Stimulated activated CD4-positive, alpha-beta T cell treated with anti-CD3 and anti-CD28 coated beads, Interleukin-15, amount 100 ng/mL, for 48 hours (primary cell): ENCODE measurements at places on chromosomes 11 and 22.
A peak's percentile ranks its signal among the peaks of the same experiment; 100 is the strongest.

GRCh38 chr22:49515475-49515874 lies 312.2 kb downstream of the BRD1 start:
- DNase-seq = no peak

- DNase-seq = no peak
These were observed 1.5 kb downstream of the FXYD6 start for GRCh38 chr11:117874910-117875381.

DNA sequence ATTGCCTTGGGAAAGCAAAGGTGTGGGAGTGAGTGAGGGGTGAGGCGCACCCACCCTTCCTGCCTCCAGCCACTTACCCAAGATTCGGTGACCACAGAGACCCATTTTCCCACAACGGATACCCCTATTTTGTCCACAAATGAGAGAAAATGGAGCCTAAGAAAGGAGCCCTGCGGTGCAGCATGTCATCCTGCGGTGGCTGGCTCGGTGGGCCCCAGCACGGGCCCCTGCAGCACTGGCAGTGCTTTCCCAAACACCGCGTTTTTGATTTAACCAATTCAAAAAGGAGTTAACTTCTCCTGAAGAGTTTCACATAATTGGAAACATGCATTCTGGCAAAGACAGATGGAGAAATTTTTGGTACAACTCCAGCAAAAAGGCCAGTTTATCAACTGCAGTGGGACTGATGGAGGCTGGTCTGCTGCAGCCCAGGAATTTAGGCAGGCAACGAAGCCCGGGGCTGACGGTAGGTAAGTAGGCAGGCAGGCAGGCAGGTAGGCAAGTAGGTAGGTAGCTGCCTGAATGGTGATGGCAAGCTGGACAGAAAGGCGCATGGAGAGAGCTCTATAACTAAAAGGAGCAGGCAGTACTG lies 84.2 kb downstream of the FDX1 start:
- no peak for DNase-seq

DNA sequence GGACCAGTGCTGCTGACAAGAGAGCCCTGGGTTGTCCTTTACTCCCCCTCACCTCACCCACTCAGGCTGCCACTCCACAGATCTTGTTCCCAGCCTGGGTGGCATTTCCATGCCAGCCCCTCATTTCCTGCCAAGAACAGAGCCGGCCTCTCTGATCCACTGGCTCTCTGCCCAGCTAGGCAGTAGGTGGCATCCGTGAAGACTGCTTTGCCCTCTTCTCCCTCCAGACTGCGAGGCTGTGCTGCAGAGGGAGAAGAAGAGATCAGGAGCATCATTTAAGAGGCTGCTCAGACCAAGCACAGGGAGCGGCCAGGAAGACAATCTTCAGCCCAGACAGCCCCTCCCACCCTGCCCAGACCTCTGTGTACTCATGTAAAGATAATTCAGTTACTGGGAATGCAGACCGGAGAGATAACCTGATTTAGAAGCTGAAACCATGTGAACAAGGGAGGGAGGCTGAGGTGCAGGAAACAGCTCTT lies 126.9 kb upstream of the NCAM1 start:
- no peak for DNase-seq

GRCh38 chr22:34111210-34111824 lies 191.0 kb upstream of the LARGE1 start:
- DNase-seq = no peak

- DNase-seq = no peak
These were observed 2.9 kb downstream of the OR51V1 start for GRCh38 chr11:5197536-5197935.

- DNase-seq = no peak
These were observed 904 bp downstream of the C2CD3 start for GRCh38 chr11:74169738-74170458.

DNA sequence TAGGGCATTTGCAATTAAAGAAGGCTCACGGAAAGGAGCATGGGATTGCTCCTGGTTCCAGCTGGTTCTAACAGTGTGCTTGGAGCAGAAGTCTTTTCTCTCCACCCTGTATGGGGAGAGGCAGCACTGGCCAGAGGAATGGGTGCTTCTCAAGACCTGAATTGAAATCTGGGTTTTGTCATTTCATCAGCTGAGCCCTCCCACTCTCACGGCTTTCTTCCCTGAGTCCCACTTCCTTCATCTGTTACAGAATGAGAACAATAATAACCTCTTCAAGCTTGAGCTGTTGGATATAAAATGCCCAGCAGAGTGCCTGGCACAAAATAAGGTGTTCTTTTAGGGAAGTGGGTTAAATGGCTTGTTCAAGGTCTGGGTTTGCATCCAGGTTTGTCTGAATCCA lies 17.2 kb downstream of the CNTF start:
- no peak for DNase-seq

DNA sequence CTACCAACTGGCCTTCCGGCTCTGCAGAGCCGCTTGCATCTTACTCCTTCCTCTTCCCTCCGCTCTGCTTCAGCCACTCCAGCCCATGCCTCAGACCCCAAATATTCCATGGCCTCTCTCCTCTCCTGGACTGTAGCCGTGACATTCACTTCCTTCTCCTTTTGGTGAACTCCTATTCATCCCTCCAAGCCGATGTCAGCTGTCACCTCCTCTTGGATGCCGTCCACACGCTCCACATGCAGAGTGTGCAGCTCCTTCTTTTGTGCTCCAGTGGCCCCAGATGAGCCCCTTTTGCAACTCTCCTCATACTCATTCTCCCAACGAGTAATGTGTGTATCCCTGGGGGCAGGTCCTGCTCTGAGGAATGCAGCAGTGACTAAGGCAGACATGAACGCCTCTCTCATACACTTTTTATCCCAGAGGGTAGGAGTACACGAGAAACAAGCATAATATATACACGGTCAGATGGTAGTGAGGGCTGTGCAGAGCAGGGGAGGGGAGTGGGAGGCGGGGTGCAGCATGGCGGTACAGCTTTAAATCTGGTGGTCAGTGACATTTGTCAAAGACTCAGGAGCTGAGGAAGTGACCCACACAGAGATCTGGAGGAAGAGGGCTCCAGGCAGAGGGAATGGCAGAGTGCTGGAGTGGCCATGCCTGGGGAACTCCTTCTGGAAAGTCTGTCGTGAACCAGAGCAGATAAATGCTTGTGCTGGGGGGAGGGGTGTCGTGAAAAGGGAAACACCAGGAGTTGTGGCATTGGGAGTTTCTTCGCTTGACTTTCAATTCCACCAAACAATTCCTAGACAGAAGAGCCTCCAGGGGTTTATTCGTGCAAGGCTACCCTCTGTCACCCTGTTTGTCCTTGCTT lies 83.8 kb upstream of the ATXN10 start:
- no peak for DNase-seq

GRCh38 chr11:96103102-96103501 lies 179.2 kb upstream of the MTMR2 start:
- no peak for DNase-seq

DNA sequence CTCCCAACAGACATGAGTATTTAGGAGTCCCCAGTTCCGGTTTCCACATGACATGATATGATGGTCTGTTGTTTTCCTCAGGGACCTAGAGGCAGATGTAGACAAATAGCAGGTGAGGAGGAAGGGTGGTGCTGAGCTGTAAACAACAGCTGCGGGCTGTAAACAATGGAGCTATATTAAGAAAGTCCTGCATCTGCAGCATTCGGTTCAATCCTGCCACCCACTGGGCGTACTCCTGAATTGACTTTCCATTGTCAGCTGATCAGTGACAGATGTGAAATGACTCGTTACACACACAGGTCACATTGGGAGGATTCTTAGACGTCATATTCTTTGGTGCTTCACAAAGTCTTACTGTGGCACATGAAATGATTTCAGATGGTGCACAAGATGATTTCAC lies 26.8 kb upstream of the RAG1 start:
- DNase-seq = peak; percentile 8

DNA sequence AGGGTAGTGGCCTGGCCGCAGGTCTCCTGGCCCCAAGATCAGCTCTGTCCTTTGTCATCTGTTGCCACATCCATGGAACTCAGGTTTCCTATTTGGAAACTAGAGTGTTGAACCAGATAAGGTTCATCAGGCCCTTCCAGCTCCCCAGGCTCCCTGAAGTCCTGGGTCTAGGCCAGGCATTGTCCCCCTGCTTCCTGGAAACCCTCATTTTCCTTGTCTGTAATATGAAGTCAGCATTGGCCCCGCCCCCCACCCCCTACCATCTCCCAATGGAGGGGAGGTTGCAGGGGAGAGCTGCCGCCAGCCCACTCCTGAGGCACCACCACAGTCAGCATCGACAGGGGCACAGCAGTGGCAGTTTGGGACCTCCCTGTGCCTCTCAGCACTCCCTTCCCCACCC lies 9.0 kb upstream of the MS4A10 start:
- no peak for DNase-seq

GRCh38 chr11:15113381-15113780 lies 1.3 kb upstream of the INSC start:
- DNase-seq = no peak

GRCh38 chr11:80596291-80596810 lies 1155.5 kb upstream of the TENM4 start:
- no peak for DNase-seq

DNA sequence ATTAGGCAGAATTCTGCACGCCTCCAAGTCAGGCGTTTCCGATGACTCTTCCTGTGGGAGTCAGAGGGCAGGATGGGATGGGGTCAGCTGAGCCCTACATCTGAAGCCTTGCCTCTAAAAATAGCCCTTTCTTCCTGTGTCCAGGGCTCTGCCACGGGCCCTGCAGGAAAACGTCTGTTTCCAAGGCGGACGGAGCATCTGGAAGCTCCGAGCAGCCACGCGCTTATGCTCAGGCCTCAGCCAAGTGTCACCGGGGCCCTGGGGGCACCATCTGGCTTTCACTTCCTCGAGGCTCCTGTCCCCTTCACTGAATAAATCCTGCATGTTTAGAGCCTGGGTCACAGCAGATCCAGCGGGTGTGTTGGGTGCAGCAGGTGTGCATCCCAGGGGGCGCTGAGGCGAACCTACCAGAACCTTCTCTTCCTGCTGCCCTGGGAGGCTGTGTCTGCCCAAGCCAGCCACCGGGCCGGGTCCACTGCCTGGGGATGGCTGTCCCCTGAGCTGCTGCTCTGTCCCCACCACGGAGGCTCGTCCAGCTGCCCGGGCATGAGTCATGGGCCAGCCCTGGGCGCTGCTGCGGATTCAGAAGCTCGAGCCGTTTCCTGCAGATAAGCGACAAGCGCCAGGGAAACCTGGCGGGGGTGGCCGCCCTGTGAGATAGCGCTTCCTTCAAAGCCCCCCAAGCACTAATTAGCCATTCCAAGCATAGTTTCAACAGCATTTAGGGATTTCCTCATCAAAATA lies 32.0 kb upstream of the LINC01488 start:
- no peak for DNase-seq

- no peak for DNase-seq
These were observed 59.7 kb upstream of the KCNQ1OT1 start for GRCh38 chr11:2759228-2760195.

DNA sequence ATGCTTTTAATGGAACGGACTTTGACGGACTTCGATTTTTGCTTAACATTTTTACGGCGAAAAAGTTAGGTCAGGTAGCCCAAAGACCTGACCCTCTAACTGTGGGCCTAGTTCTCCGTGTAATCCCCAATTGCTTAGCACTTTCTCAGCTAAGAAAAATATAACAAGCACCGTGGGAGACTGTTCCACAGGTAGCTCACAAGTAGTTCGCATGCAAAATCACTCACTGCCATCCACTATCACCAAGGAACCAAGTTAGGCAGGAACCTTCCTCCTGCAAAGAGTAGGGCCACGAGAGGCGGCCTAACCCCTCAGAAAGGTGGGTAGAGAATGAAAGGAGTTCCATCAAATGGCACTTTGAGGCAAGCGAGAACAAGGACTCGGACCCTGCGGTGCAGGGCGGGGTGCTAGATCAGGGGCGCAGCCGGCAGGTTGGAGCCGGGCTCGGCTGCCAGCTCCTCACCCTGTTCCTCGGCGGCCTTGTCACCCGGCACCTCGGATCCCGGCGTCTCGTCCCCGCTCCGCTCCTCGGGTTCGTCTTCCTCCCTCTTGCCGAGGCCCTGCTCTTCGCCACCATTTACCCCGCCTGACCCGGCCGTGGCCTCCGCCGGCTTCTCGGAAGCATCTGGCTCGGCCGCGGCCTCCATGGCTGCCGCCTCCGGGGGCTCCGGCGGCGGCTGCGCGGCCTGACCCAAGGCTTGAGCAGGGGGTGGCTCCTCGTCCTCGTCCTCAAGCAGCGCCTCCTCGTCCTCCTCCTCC lies 922 bp downstream of the HNRNPUL2 start:
- DNase-seq = no peak

DNA sequence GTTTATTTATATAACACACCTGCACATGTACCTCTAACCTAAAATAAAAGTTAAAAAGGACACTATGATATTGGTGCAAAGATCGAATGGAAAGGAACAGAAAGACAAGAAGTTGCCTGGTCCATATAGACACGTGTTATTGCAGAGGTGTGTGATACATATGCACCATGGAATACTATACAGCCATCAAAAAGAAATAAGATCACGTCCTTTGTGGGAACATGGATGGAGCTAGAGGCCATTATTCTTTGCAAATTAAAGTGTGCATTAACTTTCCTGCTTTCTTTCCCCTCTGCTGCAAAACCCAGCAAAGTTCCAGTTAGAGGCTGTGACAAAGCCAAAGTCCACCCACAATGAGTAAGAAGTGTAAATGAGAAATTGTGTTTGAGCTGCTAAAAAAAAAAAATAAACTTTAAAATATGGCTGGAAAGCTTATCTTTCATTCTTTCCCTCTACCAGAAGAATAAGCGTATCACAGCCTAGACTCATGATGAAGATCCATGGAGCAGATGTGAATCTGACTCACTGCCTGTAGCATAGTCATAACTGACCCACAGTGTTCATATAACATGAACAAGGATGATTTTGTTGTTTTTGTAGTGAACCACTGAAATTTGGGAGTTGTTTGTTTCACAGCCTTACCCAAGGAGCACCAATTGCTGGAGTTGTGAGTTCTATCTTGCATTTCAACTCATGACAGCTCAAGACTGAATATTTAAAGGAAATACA lies 9.6 kb downstream of the OR52K1 start:
- no peak for DNase-seq

- no peak for DNase-seq
These were observed 1506.8 kb downstream of the BRD1 start for GRCh38 chr22:48320683-48321451.

DNA sequence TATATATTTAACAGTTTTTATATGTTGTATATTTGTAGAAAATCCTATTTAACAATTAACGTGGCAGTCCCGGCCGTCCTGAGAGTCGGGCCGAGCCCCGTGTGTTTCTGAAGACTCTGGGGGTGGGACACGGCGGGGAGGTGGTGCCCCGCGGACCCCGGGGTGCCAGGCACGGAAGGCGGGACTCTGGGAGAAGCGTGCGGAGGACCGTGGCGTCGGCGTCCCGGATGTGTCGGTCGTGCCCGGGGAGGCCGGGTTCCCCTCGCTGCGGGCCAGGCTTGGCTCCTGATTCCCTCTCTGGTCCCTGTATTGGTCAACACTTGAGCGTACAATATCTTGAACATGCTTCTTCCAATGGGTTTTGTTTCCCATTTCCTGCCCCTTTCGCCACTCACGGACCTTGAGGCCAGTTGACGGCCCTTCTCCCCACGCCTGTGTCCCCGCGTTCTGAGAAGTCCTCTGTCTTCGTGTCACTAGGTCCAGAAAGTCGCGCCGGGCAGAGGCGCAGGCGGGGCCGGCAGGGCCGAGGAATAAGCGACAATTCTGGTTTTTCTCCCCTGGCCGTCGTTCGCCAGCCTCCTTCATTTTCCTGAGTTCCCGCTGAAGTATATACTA lies 1076.7 kb downstream of the BRD1 start:
- no peak for DNase-seq
